CD8-positive, alpha-beta memory T cell (primary cell): ENCODE measurements at places on chromosomes 2 and 18. TPM values are rescaled to one million over a fixed set of nuclear protein-coding genes. Genes with fewer than 3 reads are reported as not detected.

GRCh38 chr2:191222952-191223351 lies 22.3 kb upstream of the MYO1B start:
- DNase-seq, result no peak

The ACTG2 gene
- total RNA-seq, result not detected

The NEU2 gene
- not detected for total RNA-seq

GRCh38 chr2:156800065-156800653 lies 364.0 kb downstream of the GPD2 start:
- DNase-seq, result no peak

- no peak for DNase-seq
These were observed 106.4 kb downstream of the VAPA start for GRCh38 chr18:10020171-10020570.

The SIX2 gene
- total RNA-seq, result 0.09 TPM

The TMEM18 gene
- total RNA-seq, result 23.3 TPM

DNA sequence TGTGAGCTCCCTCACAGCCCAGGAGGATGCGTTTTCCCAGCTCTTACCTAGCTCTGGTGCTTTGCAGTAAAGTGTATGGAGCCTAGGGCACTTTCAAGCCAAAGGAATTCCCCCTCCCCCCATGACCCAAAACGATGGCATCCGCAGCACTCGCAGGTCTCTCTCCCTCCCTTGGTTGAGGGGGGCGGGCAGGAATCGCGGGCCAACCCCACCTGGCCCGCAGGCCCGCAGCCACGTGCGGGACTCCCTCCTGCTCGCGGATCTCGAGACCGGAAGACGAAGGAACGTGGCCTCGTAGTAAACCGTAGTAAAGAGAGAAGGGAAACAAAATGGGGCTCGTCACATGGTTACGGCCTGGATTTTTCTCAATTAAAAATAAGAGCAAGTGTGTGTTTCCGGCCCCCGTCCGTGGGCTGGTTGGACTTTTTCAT lies 8.5 kb downstream of the IRS1 start:
- no peak for DNase-seq

GRCh38 chr18:75407468-75408437 lies 19.8 kb downstream of the SMIM21 start:
- DNase-seq, result no peak

GRCh38 chr2:550860-551567 lies 126.2 kb downstream of the TMEM18 start:
- DNase-seq, result no peak

The VWA3B gene
- total RNA-seq, result not detected

GRCh38 chr2:236415684-236416444 lies 151.7 kb upstream of the ASB18 start:
- DNase-seq, result no peak

GRCh38 chr2:625415-626333 lies 51.5 kb downstream of the TMEM18 start:
- DNase-seq, result no peak
